ENCODE measurements at places on chromosomes 7 and 10. TPM values are rescaled to one million over a fixed set of nuclear protein-coding genes. Genes with fewer than 3 reads are reported as not detected.

Gene PPP1R3A
- not detected for total RNA-seq

DNA sequence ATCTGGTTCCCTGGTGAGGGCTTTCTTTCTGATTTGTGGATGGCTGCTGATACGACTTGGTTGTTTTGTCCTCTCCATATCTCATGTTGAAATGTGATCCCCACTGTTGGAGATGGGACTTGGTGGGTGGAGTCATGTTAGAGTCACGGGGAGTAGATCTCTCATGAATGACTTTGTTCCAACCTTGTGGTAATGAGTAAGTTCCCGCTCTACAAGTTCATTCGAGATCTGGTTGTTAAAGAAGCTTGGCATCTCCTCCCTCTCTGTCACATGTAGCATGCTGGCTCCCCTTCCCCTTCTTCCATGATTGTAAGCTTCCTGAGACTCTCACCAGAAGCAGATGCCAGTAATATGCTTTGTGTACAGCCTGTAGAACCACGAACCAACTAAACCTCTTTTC, 37.1 kb upstream of the NXPH1 start:
- no peak overlapping the region for H3K4me3 ChIP-seq
- no peaks in the 10 kb centered on the region for H3K36me3 ChIP-seq
- DNase-seq = no peak
- H3K27ac ChIP-seq = no peak overlapping the region
- no peaks in the 10 kb centered on the region for H3K4me1 ChIP-seq

- H3K27ac ChIP-seq = no peak overlapping the region
- no peak overlapping the region for H3K4me3 ChIP-seq
- no peaks in the 10 kb centered on the region for H3K4me1 ChIP-seq
- H3K36me3 ChIP-seq = no peaks in the 10 kb centered on the region
- no peak for DNase-seq
- peaks cover 7% of the 10 kb centered on the region for H3K27me3 ChIP-seq
These were observed 35.3 kb upstream of the PROSER2 start for GRCh38 chr10:11787846-11788245.

- H3K27me3 ChIP-seq = no peaks in the 10 kb centered on the region
- no peaks in the 10 kb centered on the region for H3K36me3 ChIP-seq
- H3K27ac ChIP-seq = no peak overlapping the region
- no peak for DNase-seq
- H3K4me1 ChIP-seq = peaks cover 3% of the 10 kb centered on the region
These were observed 138.4 kb downstream of the MDFIC start for GRCh38 chr7:115060095-115060870.

GRCh38 chr7:152313831-152314604, 121.8 kb downstream of the KMT2C start:
- no peak overlapping the region for H3K4me3 ChIP-seq
- peak overlapping the region; percentile 8 for H3K27ac ChIP-seq
- no peaks in the 10 kb centered on the region for H3K27me3 ChIP-seq
- H3K4me1 ChIP-seq = peaks cover 27% of the 10 kb centered on the region
- no peak for DNase-seq
- H3K36me3 ChIP-seq = peaks cover 36% of the 10 kb centered on the region

DNA sequence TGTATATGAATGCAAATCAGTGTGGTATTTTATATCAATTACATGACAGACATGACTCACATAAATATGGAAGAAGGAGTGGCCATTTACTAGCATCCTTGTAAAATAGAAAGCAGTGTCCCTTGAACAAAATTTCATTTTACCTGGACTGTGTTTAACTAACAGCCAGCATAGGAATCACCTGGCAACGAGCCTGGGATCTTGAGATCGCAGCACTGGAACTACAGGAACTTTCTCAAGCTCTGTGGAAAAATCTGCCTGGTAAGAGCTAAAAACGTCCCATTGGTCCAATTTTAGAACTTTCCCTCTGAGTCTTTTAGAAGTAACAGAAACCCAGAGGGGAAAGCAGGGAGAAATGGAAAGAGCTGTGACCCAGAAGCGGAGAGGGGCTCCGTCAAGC, 68.9 kb upstream of the AMPH start:
- DNase-seq = no peak
- no peaks in the 10 kb centered on the region for H3K4me1 ChIP-seq
- no peaks in the 10 kb centered on the region for H3K36me3 ChIP-seq
- H3K27me3 ChIP-seq = peaks cover 8% of the 10 kb centered on the region

DNA sequence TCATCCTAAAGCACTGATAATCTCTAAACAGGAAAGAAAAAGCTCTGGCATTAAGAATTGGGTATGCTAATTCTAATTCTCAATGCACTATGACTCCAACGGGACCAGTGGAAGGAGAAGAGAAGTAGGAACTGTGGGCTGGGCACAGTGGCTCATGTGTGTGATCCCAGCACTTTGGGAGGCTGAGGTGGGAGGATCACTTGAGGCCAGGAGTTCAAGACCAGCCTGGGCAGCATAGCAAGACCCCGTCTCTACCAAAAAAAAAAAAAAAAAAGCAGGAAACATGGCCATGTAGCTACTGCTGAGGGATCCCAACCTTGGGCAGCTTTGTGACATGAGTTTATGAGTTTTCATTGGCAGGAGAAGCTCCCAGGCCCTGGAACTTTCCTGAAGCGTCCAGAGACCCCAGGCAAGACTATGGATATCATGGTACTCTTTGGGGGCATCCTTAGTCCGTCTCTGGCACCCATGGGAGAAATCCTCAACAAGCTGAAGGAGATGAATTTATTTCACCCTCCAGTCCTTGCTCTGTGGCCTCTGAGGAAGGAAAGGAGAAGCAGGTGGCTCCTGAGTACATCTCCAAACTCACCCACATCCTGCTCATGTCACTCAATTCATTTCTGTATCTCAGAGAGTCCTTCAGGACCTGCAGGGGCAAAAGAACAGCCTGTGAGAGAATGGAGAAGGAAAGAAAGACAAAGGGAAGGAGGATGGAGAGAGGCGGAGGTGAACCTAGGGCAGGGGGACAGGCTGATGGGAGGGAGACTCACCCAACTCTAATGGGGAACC, 99.5 kb downstream of the SPDYE5 start:
- no peak overlapping the region for H3K4me3 ChIP-seq
- peaks cover 7% of the 10 kb centered on the region for H3K36me3 ChIP-seq
- H3K27me3 ChIP-seq = no peaks in the 10 kb centered on the region
- DNase-seq = no peak

Gene MTPN
- 130 TPM for total RNA-seq

Gene WASHC2A
- 58.7 TPM for total RNA-seq

GRCh38 chr10:2282202-2282601, 544.9 kb upstream of the ADARB2 start:
- no peak overlapping the region for H3K27ac ChIP-seq
- H3K36me3 ChIP-seq = no peaks in the 10 kb centered on the region
- no peaks in the 10 kb centered on the region for H3K27me3 ChIP-seq

Gene GRID2IP
- 0.93 TPM for total RNA-seq

DNA sequence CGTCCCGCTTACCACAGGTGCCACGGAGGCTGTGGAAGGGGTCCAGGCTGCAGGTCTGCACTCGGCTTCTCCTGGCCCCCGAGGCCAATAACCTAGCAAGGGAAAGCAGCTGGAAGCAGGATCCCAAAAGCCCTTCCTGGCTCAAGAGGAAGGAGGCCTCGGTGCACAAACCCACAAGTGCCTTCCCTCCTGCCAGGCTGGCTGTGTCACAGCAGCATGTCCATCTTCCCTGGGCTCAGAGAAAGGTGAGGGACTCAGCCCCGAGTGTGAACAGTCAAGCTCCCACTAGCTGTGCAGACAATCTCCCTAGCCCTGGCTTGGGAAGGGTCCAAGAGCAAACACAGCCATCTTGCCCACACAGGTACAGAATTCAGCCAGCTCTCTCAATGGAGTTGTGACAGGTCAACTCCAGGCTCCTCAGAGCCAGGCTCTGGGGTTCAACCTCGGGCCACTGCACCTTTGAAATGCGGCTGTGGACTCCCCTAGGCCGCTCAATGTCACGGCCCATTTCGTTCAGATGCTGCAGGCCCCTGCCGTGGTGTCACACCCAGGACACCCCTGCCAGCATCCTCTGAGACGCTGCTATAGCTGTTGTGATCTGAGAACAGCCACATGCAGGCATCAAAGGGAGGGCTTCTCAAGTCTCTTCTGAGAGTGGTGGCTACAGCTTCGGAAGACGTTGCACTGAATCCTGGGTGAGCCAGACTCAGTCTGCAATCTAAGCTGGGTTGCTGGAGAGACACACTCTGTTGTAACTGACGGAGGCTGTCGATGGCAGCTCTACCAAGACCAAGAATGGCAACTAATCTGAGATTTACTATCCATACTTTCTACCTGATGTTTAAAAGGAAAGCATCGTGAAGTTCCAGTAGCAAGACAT, 137.9 kb downstream of the DIP2C start:
- DNase-seq = no peak
- no peak overlapping the region for H3K4me3 ChIP-seq
- no peaks in the 10 kb centered on the region for H3K36me3 ChIP-seq
- peaks cover 29% of the 10 kb centered on the region for H3K27me3 ChIP-seq

DNA sequence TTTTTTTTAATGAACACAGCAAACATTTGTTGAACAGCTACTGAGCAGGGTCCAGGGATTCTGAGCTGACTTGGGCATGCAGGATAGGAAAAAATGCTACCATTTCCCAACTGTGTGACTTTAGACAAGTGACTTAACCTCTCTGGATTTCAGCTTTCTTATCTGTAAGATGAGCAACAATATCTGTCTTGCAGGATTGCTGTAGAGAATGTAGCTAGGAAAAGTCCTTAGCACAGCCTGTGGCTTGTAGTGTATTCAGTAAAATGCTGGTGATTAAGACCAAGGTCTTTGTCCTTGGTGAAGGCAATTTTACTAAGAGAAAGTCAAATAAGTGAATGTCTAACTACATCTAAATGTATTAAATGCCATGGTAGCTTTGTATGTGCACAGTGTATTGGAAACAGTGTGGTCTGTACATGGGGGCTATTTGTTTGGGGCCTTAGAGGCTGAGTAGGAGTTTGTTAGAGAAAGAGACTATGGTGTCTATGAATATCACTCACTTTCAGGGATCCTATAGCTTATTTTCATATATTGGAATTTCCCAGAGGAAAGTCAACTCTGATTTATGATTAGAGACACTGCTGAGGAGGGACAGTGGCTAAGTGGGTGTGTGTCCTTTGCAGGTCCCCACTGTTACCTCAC, 118.9 kb downstream of the CDH23 start:
- DNase-seq = no peak
- H3K27ac ChIP-seq = no peak overlapping the region
- H3K27me3 ChIP-seq = peaks cover 2% of the 10 kb centered on the region
- no peak overlapping the region for H3K4me3 ChIP-seq

DNA sequence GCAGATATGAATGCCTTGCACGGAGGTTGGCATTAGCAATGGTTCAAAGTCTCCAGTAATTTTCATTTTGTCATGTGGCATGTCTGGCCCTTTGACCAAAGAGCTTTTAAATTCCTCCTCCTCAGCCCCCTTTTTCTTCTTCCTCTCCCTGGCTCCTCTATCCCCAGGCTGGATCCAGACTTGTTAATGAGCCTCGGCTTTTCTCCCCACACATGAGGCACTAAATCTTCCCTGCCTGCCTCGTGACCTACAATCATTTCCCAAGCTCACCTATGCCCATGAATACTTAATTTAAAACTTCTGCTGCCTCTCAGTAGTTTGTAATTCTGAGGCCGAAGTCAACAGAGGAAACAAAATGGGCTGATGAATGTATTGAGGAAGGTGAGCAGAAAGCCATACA, 23.3 kb upstream of the LRRC4 start:
- no peak overlapping the region for H3K4me3 ChIP-seq
- H3K27ac ChIP-seq = no peak overlapping the region
- no peaks in the 10 kb centered on the region for H3K27me3 ChIP-seq
- peaks cover 25% of the 10 kb centered on the region for H3K36me3 ChIP-seq
- H3K4me1 ChIP-seq = peaks cover 21% of the 10 kb centered on the region

DNA sequence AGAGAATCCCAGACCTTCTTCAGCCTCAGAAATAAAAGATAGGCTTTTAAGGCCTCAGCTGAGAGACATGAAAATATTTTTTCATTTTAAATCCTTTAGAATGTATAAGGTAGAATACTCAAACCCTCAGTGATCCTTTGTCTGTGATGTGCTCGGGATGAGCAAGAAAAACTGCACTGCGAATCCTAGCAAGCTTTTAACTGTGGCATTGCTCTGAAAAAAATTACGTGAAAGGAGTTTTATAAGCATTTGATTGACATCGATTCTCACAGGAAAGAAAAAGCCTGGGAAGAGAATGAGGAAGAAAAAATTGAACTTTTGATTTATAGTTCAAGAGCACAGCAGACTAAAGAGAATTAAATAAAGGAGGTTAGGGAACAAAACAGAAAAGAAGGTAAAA, 120.0 kb downstream of the TMEM168 start:
- no peak overlapping the region for H3K4me3 ChIP-seq
- H3K36me3 ChIP-seq = no peaks in the 10 kb centered on the region
- peaks cover 13% of the 10 kb centered on the region for H3K27me3 ChIP-seq
- DNase-seq = no peak
- no peaks in the 10 kb centered on the region for H3K4me1 ChIP-seq

Gene FAM131B
- total RNA-seq = not detected

Gene TSPAN33
- total RNA-seq = 332 TPM

DNA sequence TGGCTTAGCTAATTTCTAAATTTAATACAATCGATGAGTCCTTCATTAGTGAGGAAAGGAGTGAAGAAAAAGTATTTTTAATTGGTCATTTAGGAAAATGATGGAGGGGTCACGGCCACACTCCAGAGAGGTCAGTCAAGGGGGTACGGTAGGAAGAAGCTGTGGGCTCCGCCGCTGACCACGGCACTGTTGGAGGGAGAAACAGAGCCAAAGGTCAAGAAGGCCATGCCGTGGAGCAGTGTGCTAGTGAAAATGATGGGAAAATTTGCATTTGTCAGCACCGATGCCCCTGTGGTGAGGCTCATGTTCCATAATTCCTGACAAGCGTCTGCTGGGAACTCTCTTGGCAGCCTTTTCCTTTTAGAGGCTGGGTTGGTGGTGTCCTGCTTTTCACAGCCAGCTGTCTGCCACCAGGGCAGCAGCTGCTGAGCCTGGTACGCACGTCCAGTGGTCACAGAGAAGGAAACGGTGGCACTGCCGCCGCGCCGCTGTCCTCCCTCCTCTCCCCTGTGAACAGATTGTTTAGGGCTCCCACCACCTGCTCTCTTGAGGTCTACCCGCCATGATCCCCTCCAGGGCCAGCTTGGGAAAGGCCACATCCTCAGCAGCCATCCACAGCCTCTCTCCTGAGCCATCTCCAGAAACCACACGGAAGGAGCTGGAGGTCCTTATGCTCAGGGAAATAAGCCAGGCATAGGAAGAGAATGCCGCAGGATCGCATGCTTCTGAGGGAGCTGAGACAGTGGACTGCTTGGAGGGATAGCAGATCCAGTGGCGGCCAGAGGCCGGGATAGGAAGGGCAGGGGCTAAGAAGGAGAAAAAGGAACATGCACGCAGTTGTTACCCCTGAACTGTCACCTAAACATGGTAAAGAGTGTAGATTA, 263.7 kb upstream of the PPP2R2D start:
- H3K4me3 ChIP-seq = no peak overlapping the region
- H3K27me3 ChIP-seq = peaks cover 4% of the 10 kb centered on the region
- no peaks in the 10 kb centered on the region for H3K4me1 ChIP-seq
- DNase-seq = no peak
- H3K36me3 ChIP-seq = no peaks in the 10 kb centered on the region
- H3K27ac ChIP-seq = no peak overlapping the region

Gene GRID1
- not detected for total RNA-seq

Gene UNCX
- total RNA-seq = not detected
